Activated T-cell treated with anti-CD3 and anti-CD28 coated beads for 4 hours (primary cell): ENCODE measurements at places on chromosomes 5 and 9.

GRCh38 chr9:68470067-68470466, 70.6 kb downstream of the TMEM252 start:
- no peak for DNase-seq

DNA sequence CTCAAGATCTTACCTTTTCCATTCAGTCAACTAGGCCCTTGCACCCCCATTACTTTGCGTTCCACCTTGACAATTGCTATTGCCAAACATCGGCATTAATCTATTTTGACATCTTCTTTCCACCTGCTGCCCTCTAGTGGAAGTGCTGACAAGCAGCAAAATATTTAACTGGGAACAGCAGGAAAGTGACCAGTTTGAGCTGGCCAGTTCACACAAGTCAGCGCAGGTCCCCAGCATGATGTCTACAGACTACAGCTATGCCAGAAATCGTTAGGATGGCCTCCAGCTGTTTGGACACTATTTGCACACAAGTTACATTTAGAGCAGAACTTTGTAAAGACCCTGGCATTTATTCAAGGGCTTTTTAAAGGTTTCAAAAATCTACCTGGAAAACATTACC, 160.1 kb downstream of the GHR start:
- DNase-seq: no peak

DNA sequence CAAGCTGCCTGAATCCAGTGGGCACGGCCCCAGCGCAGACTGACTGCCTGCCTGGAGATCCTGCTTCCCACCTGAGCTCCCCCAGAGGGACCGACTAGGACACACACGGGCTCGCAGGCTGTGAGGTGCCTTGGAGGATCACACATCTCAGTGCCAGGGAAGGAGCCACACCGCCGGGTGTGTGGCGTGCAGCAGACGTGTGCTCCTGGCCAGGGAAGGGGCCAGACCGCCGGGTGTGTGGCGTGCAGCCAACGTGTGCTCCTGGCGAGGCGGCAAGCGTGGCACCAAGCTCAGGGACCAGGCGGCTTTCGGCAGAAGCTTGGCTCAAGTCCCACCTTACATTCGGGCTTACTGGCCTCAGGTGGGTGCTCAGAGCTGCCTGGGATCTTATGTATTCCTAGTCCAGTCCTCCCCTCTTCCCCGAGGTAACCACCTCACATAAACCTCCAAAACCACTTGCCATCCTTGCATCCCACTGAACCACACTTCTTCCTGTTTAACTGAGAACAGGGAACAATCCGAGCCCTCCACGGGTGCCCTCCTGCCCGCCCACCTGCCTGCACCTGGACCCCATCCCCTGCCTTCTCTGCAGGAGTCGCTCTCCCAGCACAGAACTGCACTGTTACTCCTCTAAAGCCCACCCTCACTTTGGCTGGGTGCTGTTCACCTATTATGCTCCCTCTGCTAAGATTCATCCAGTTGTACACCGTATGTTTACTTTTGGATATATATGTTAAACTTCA, 22.4 kb upstream of the MRNIP start:
- no peak for DNase-seq

DNA sequence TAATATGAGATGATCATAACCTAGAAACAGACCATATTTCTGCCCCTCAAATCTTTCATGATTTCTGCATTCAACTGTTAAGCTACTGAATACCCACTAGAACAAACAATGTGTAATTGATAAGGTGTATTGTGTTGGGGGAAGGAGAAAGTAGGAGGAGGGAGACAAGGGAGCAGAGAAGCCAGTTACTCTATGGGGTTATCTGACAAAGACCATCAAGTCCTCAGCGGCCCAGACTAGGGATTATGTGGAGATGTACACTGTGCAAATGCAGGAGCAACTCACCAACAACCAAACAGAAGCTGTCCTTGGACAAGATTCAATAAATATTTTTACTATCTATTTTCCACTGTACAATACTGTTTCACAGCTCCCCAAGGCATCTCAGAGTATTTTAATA, 2.7 kb downstream of the NRG2 start:
- no peak for DNase-seq

DNA sequence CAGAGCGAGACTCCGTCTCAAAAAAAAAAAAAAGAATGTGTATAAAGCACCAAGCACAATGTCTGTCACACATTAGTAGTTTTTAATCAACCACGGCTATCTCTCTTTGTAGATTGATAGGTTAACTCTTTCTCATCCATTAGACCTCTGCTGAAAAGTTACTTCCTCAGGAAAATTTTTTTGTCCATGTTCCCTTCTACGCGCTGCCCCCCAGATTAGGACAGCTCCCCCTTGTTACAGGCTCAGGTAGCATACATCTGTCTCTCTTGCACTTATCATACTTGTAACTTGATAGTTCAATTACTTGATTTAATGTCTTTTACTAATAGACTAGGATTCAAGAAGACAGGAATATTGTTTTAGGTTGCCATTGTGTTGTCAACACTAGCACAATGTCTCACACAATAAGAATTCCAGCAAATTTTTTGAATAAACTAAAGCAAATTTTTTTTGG, 1.5 kb downstream of the SPDL1 start:
- no peak for DNase-seq

DNA sequence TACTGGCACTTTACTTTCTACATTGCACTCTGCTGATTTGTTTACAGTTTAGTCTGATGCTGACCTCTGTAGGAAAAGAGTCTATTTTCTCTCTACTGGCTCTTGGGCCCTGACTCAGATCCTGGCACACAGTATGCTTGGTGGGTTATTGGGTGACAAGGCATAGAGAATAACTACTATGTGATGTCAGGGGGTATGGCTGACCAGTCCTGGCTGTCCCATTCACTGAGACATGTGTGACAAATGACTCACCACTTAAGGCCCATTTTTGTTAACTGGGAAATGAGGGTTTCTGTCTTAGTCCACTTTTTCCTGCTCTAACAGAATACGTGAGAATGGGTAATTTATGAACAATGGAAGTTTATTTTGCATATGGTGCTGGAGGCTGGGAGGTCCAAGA, 66.4 kb downstream of the DAPK1 start:
- DNase-seq: no peak

DNA sequence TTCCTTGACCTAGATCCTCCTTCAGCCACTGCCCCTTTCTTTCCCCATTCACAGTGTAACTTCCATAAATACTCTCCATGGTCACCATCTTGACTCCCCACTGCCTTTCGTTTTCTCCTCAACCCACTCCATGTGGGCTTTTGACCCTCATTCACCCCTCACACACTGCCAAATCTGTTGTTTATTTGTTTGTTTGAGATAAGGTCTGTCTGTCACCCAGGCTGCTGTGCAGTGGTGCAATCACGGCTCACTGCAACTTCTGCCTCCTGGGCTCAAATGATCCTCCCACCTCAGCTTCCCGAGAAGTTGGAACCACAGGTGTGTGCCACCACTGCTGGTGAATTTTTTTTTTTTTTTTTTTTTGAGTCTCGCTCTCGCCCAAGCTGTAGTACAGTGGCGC, 162.9 kb downstream of the FGF1 start:
- no peak for DNase-seq

DNA sequence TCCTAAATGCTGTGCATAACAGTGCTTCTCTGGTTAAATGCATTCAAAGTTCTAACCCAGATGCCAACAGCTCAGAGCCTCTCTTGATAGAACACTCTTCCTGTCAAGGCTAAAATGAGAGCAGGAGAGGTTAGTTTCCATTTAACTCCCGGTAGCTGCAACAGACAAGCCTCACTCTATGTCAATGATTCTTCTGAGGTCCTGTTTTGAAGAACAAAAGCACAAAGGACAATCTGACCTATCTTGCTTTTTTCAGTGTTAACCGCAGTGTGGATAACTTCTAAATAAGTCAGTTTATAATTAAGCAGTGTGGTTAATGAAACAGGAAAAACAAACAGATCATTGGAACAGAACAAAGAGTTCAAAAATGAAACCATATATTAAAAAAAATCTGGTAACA, 80.7 kb downstream of the ANKRD55 start:
- DNase-seq: no peak

DNA sequence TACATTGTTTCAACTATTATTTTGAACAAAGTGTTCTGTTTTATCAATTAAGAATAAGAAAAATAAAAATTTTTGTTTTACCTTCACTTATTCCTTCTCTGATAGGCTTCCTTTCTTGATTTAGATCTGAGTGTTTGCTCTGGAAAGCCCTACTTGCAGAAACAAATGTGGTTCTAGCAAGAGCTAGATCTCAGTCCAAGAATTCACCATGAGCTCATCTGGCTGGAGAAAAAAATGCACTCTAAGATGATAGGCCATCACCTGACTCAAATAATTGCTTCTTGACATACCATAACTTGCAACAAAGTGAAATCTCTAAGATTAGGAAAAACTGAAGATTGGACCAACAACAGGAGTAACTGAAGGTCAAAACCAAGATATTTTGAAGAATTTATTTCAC, 6.3 kb upstream of the RLN2 start:
- no peak for DNase-seq

GRCh38 chr9:110089681-110090370, 118.1 kb downstream of the C9orf152 start:
- DNase-seq: no peak

- DNase-seq: no peak
These were observed 31.8 kb upstream of the ZNF366 start for GRCh38 chr5:72539038-72539437.

DNA sequence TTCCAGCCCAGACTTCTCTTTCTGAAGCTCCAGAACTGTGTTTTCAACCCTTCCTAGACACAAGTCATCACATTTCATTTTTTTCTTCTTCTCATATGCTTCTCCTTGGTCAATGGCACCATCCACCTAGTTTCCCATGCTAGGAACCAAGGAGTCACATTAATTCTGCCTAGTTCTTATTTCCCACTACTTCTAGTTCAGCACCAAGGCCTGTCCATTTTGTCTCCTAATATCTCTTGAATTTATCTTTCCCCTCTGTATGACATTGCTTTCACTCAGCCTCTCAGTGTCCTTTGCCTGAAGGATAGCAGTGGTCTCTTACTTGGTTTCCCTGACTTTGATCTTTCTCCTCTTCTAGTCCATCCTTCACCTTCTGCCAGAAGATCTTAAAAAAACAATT, 38.8 kb downstream of the ARHGEF28 start:
- no peak for DNase-seq

DNA sequence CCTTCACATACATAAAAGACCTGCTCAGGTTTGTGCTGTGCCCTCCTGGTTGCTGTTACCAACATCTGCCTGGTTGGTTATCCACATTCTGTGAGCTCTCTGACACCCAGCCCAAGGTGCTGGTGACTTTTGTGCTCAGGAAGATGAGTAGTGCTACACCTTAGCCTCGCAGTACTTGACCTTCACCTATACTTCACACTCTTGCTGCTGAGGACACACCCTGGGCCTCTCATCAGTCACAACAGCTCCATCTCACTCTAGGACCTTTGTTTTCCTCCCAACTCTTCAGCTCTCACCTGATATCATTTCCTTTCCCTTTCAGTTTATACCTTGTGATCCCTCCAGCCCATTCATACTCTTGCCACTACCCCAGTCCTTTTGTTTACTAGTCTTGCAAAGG, 10.7 kb upstream of the SLC22A5 start:
- no peak for DNase-seq

GRCh38 chr5:85140471-85140870, 755.8 kb upstream of the EDIL3 start:
- no peak for DNase-seq

GRCh38 chr9:91536211-91536691, 112.6 kb upstream of the NFIL3 start:
- DNase-seq: no peak

GRCh38 chr5:38926121-38926520, 80.3 kb downstream of the OSMR start:
- no peak for DNase-seq

GRCh38 chr5:607541-608428, 4.4 kb upstream of the CEP72 start:
- no peak for DNase-seq

GRCh38 chr5:125506124-125506523, 759.7 kb upstream of the ZNF608 start:
- no peak for DNase-seq

DNA sequence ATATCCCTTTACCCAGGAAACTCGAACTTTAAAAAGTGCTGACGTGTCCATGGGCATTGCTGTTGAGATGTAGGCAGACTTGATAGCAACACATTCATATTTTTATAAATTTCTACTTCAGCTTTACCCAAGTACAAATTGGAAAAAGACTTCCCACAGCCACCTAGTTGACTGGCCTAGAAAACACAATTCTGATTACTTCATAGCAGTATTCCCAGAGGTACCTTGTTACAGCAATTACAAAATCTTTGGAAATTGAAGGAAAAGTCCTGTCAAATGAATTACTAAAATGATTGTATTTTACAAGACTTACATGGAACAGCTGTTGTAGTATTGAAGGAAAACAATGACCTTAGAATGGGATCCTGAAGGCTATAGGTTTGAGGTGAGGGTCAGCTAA, 130.7 kb upstream of the NREP start:
- no peak for DNase-seq

- DNase-seq: no peak
These were observed 27.3 kb upstream of the TDRD7 start for GRCh38 chr9:97384406-97385262.
